ENCODE measurements at places on chromosomes 6 and 20.

- no peak for DNase-seq
Observed at GRCh38 chr20:37379967-37380828, 34.3 kb downstream of the SRC start.

DNA sequence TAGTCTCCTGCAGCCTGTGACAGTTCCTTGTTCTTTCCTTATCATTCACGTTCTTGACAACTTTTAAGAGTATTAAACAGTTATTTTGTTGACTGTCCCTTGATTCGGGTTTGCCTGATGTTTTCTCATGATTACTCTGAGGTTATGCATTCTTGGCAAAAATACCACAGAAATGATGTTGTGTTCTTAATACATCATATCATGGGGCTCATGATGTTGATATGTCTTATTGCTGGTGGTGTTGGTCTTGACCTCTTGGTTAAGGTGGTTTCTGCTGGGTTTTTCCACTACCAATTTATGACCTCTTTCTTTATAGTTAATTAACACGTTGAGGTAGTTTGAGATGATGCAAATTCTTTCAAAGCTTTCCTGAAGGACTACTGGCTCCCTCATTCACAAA lies 59.1 kb downstream of the ZHX3 start:
- no peak for DNase-seq

DNA sequence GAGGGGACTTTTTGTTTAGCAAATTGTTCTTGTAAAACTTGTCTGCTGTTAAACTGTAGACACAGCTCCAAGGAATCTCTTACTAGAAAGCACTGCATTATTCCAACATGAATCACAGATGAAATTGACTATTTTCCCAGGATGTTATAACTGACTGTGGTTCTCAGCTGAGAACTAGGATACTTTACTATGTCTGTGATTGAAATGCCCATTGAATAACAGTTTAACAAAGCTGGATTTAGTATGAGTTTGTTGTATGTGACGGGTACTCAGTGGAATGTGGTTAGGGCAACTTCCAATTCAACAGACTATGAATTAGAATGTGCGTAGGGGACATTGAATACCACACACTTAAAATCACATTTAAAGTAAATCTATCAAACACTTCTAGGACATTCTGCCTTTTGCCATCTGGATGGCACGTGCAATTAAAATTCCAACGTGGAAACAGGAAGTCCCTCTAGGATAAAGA lies 193.4 kb upstream of the PREP start:
- no peak for DNase-seq

DNA sequence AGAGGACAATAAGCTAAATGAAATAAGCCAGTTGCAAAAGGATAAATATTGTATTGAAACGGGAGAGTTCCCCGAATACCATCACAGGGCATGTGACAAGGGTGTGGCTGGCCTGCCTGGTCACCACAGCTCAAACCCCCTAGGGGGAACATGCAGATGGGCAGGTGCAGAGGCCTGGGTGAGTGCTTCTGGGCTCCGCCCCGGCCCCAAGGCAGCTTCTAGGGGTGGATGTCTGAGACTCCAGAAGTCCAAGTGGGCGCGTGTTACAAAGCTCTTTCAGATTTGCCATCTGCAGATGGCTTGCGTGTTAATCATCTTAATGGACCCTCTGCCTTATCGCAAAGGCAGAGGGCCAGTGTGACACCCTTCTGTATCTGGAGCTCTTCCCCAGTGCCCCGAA lies 559.2 kb upstream of the IMPG1 start:
- DNase-seq, result no peak

DNA sequence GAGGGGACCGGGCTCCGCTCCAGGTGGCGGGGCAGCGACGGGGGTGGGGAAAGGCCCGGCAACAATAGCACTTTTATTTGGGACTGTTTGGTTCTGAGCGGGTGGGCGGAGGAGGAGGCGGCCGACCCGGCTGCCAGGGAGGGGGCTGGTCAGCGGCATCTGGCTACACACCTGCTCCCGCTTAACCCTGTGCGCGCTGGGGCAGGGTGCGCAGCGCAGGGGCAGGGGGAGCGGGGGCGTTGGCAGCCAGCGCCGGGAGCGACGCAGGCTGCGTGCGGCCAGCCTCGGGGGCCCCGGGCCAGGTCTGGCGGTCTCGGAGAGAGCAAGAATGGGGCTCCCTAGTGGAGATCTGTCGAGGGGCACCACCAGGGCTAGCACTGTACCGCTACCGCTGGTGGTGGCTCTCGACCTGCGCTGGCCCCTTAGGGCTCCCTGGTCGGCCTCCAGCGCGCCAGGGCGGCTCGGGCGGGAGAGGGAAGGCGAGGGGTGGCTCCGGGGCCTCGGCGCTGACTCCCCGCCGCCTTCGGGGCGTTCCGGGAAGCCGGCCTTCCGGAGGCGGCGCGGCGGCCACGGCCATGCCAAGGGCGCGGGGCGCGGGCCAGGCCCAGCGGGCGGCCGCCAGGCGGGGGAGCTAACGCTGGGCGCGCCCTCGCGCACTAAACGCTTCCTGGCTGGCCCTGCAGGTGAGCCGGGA lies 92.4 kb downstream of the NCR2 start:
- DNase-seq, result no peak

- no peak for DNase-seq
Observed at GRCh38 chr6:162029873-162030576, 697.5 kb downstream of the PRKN start.

DNA sequence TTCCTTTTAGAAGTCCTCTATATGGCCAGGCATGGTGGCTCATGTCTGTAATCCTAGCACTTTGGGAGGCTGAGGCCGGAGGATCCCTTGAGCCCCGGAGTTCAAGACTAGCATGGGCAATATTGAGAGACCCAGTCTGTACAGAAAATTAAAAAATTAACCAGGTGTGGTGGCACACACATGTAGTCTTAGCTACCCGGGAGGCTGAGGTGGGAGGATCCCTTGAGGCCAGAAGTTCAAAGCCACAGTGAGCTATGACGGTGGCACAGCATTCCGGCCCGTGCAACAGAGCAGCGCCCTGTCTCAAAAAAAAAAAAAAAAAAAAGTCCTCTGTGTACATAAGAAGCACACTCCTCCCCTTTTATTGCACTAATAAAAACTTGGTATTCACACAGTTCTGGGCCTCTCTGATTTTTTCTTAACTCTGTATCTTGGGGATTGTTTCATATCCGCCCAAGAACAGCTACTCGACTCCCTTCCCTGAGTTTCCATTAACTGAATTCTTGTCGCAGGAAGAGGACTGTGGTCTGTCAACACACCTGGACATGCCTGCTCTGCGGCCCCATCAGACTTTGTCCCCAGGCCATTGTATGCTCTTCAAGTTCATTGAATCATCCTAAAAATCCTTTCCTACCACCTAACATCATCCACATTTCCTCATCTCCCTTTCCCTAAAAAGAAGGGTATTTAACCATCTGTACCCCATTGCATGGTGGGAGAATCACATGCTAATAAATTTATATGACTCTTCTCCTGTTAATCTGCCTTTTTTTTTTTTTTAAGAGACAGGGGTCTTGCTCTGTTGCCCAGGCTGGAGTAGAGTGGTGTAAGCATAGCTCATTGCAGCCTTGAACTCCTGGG lies 25.9 kb upstream of the PPP1R3G start:
- no peak for DNase-seq

- no peak for DNase-seq
Observed at GRCh38 chr6:138769102-138769676, 4.4 kb upstream of the CCDC28A start.

GRCh38 chr20:44728801-44729443 lies 13.8 kb downstream of the CCN5 start:
- DNase-seq, result no peak

DNA sequence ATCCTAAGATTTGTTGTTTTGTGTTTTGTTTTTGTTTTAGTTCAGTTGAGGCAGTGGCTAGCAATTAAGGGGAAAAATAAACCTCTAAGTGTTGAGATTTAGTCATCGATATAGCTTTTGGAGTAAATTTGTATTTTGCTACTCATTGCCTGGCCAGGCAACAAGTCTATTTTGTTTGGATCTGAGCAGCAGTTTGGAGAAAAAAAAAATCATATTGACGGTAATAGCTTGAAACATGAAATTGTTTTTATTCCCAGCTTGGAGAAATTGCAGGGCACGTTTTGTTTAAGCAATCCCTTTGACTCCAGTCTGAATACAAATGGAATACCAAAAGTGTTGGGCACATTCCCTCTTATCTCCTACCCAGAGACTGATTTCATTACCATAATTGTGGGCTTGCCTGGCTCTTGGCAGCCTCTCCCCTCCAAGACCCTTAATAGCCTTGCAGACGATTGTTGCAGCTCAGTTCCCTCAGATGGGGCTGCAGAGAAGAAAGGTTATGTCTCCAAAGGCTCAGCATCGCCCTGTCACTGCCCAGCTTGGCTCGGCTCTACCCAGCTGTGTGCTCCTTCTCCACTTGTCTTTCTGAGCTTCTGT lies 56.0 kb downstream of the ISM1 start:
- no peak for DNase-seq

DNA sequence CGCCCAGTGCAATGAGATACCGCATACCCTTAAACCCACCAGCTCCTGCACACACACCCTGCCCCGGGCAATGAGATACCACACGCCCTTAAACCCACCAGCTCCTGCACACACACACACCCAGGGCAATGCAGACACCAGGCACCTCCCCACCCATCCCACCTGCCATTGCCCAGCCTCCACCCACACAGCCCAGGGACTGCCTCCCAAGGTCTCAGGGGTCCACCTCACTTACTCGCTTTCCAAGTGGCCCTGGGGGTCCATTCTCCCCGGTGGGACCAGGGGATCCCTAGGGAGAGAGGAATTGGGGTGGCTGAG lies 24.0 kb downstream of the COL11A2 start:
- no peak for DNase-seq

DNA sequence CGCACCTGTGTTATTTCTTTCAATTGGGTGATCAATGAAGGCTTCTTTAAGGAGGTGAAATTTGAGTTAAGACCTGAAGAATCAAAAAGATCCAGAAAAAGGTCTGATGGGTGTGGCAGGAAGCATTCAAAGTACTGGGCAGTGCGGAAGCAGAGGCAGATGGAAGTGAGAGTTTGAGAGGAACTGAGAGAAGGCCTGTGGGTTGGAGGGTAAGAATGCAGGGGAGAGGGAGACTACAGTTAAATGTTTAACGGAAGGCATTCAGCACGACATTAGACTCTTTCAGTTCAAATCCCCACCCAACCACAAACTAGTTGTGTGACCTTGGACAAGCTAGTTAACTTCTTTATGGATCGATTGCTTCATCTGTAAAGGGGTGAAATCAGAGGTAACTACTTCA lies 50.5 kb upstream of the GCM1 start:
- DNase-seq, result no peak

DNA sequence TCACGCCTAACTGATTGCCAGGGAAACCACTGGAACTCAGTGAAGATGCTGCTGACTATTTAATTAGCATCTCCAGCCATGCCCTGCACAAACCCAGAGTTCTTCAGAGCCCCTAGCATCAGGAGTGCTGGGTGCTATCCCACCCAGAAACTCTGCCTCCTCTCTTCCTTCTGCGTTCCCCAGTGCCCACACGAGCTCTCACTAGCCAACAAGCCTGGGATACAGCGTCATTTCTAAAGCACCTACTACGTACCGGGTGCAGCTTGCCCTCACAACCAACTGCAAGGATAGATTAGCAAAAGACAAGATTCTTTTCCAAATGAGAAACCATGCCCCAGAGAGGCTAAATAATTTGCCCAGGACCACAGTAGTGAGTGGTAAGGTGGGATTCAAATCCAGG lies 105.2 kb upstream of the FOXP4 start:
- DNase-seq, result no peak

GRCh38 chr20:50001784-50002311 lies 19.1 kb downstream of the SNAI1 start:
- no peak for DNase-seq

DNA sequence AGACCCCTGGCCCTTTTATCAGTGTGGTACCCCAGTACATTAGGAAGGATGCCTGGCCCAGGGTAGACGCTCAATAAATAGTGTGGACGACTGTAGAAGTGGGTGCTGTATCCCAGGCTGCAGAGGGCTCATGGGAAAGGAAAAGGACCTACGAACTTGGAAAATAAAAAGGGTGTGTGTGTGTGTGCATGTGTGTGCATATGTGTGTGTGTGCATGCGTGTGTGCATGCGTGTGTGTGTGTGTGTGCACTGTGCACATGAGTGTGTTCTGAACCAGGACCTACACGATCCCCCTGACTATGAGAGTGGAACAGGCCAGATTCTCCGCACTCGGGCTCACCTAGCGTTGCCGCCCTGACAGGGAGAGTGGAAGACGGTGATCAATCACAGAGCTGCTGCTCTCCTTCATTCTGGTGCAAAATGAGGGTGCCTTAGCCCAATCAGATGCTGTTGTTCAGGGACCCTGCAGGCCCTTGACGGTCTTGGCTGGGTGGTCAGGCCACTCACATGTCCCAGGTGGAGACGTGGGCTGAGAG lies 3.5 kb upstream of the UNC93A start:
- no peak for DNase-seq

GRCh38 chr20:13684566-13685222 lies 46.0 kb upstream of the TASP1 start:
- DNase-seq, result no peak

GRCh38 chr20:6906871-6907270 lies 139.4 kb downstream of the BMP2 start:
- DNase-seq, result no peak

DNA sequence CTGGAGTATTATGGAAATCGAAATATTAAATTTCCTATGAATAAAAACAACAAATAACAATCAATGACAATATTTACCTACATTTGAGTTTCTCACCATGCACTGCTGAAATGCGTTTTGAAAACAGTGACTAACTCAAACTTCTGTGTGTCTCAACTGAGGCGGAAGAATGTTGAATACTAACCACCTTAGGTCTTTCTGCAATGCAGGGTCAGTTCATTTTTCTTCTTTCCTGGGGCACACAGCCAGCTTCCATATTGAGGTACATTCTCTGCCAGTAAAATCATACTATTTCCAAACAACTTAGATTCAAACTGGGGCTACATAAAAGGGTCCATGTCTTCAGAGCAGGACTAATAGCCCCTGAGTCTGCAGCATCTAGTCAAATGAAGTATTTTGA lies 310.1 kb downstream of the UTRN start:
- no peak for DNase-seq

GRCh38 chr6:43328528-43328927 lies 19.9 kb upstream of the CRIP3 start:
- DNase-seq, result no peak

DNA sequence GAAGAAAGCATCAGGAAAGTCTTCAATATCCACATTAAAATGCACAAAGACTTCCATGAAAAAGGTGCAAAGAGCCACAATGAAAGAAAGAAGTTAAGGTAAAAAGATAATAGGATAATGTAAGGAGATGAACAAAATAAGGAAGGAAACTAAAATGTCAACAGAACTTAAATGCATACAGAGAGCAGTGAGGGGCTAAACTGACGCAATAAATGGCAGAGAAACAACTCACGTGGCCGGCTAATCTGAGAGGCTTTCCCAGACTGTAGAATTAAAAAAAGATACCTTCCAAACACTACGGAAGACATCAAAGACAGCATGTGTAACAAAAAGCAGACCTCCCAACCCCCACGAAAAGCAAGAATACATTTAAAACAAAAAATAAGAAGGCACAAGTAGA lies 73.7 kb downstream of the GMDS start:
- no peak for DNase-seq

DNA sequence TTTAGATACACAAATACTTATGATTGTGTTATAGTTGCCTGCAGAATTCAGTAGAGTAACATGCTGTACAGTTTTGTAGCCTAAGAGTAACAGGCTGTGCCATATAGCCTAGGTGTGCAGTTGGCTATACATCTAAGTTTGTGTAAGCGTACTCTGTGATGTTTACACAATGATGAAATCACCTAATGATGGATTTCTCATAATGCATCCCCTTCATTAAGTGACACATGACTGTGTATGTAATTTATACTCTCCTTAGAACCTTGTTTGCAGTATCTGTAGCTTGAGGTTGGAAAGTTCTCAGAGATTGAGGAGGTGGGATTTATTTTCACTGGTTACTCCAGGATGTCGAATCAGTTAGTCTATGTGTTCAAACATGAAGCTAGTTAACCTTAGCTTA lies 67.0 kb upstream of the TMEM30A start:
- DNase-seq, result no peak

Measured in activated naive CD4-positive, alpha-beta T cell treated with anti-CD3 and anti-CD28 coated beads, Interleukin-2, amount 10 ng/mL, durations not matched to agents 7 days and 5 days (primary cell).